ENCODE measurements at places on chromosomes 1 and 21.

- no peak for DNase-seq
Measured at GRCh38 chr1:231763456-231763855, 136.9 kb downstream of the DISC1 start.

GRCh38 chr21:35594905-35595304, 465.4 kb downstream of the SETD4 start:
- DNase-seq, result no peak

GRCh38 chr21:14116080-14116481, 94.7 kb downstream of the LIPI start:
- no peak for DNase-seq

- DNase-seq, result no peak
Measured at GRCh38 chr1:17276568-17276967, 27.7 kb downstream of the PADI3 start.

DNA sequence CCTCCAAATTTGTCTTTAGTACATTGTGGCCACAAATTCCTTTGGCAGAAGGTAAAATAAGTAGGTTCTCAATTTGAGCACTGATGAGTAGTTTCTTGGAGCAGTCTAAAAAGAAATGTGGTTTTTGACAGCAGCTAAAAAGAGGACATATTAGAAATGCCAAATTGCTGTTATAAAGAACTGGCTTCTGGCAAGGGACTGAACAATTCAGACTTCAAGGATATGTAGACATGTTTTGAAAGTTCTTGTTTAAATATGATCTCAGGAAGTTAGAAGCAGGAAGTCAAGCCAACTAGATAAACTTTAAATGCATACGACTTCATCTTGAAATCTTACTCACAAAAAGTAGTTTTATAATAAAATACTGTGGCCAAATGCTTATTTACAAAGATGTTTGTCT, 18.8 kb downstream of the C1orf52 start:
- DNase-seq, result no peak

GRCh38 chr1:231554969-231555368, 26.5 kb downstream of the TSNAX start:
- DNase-seq, result no peak

GRCh38 chr1:22258698-22259097, 115.8 kb upstream of the WNT4 start:
- DNase-seq, result no peak

DNA sequence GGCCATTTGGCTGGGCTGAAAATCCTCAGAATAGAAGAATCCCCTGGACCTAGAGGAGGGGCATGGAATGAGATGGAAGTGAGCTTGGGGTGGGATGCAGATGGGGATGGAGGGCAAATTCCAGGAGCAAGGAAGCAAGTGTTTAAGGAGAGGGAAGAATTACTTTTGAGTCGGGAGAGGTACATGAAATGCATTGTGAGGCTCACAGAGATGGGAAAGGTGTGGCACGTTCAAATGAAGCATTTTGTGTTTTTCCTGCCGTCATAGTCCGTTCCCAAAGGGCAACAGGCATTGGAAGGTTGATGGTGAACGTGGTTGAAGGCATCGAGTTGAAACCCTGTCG, 30.5 kb downstream of the ATP5PO start:
- DNase-seq, result no peak

GRCh38 chr1:116808200-116808847, 54.1 kb downstream of the CD2 start:
- DNase-seq, result no peak

- DNase-seq, result no peak
Measured at GRCh38 chr1:67817319-67817718, 15.9 kb downstream of the GNG12 start.

GRCh38 chr1:77313491-77313890, 31.7 kb downstream of the AK5 start:
- DNase-seq, result peak; percentile 8

- peak; percentile 45 for DNase-seq
Measured at GRCh38 chr1:210647406-210648333, 319.0 kb downstream of the HHAT start.

- peak; percentile 70 for DNase-seq
Measured at GRCh38 chr1:16009030-16009460, 5.0 kb downstream of the SRARP start.

- DNase-seq, result no peak
Measured at GRCh38 chr1:43207229-43207853, 35.2 kb downstream of the CFAP57 start.

All from DND-41 (cell line).